NCI-H2029 treated with DMSO at 0.1 percent for 48 hours (cell line): ENCODE measurements at places on chromosomes 12 and 14.

- DNase-seq = no peak
Measured at GRCh38 chr12:114628199-114628598, 55.8 kb downstream of the TBX3 start.

DNA sequence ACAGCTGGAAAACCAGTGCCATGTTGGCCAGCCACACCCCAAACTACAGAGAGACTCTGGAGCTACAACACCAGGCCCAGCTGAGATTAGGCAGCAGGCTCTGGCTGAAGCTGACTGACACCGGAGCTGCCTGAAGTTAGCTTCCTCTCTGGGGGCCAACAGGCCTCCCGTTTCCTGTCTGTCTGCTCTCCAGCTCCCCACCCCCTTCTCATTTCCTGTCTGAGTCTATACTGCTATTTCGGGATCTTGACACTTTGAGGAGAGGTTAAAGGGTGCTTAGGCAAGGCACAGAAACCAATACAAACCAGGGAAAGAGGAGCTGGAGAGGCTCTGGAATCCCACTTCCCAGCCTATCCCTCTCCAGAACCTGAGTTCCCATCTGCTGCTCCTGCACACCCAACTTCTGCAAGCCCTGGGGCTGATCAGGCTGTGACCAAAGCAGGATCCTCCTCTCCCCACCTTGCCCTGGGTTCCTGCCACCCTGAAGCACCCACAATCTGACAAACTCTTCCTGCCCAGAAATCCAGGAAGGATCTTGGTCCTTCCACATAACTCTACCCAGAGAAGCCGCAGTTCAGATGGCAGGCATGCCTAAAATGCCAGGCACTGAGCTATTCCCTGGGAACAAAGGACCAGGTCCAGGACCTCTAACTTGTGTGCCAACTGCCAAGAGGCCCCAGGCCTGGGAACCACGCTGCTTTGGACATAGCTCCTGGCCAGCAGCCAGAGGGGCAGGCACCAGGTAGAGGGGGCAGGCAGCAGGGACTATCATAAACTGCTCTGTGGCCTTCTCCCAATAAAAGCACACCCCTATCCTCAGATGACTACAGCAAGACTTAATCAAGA, 39.9 kb downstream of the PRPF40B start:
- peak; percentile 71 for DNase-seq

GRCh38 chr14:25461780-25462179, 411.8 kb upstream of the STXBP6 start:
- no peak for DNase-seq

GRCh38 chr12:132620899-132621656, 2.5 kb downstream of the P2RX2 start:
- DNase-seq = no peak

- DNase-seq = no peak
Measured at GRCh38 chr14:69312608-69313007, 52.6 kb downstream of the GALNT16 start.

DNA sequence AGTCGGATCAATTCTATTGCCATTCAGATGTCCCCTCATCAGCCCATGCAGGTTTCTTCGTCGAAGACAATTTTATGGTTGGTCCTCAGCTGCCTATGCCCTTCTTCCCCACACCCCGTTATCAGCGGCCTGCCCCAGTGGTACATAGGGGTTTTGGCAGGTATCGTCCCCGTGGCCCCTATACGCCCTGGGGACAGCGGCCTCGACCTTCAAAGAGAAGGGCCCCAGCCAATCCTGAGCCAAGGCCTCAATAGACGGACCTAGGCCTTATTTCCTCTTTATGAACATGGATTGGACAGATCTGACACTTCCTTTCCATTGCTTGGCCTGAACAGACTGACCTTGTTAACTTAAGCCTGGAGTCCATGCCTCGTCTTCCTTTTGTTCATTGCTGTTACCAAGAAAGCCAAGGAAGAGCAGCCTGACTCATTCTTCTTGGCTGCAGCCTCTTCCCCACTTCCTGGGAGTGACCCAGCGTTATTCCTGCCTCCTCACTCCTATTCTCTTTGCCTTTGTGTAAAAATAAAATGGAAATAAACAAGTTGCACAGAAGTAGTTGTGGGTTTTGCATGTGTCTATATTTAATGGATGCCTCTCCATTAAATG, 156.5 kb upstream of the AMIGO2 start:
- no peak for DNase-seq

DNA sequence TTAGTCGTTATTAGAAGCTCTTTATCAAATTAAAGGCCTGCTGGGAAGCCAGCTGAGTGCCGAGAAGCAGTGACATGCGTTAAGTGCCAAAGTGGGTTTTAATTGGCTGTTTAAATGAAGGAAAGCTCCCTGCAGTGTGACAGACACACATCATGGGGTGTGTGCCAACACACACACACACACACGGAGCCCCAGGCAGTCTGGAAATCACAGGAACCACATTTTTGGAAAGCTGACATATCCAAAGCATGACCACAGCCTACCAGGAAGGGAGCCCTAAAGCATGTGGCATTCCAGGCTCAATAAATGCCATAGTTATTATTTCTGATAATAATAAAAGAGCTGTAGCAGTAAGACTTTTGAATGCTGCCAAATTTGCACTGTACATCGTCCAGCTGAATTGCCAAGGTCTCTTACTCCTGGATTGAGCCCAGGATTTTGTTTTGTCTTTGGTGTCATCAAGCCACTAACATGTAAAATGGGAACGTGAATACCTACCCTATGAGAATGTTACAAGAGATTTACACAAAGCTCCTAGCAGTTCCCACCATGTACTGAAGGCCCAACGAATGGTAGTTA, 135.1 kb downstream of the TMEM30B start:
- no peak for DNase-seq

- no peak for DNase-seq
Measured at GRCh38 chr12:21962236-21962635, 21.0 kb upstream of the ABCC9 start.

GRCh38 chr14:30225176-30225575, 297.5 kb upstream of the PRKD1 start:
- DNase-seq = no peak

- DNase-seq = no peak
Measured at GRCh38 chr12:64008596-64008995, 164.1 kb downstream of the SRGAP1 start.
